HCT116 (cell line): ENCODE measurements at places on chromosomes 7 and 10. TPM values are rescaled to one million over a fixed set of nuclear protein-coding genes. Genes with fewer than 3 reads are reported as not detected.

DNA sequence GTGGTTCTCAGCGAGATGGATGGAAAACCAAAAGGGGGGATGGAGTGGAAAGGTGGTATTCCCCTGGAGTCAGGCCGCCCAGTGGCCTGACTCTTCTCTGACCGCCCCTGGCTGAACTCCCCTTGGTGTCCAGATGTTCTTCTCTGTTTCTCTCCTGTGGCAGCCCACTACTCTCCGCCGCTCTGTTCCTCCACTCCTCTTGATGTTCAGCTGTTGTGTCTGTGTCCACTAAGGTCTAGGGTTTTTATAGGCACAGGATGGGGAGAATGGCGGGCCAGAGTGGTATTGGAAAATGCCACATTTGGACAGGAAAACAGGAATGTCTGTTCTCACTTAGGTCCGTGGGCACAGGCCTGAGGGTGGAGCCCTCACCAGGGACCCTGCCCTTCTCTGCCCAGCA, 954.3 kb upstream of the MBL2 start:
- H3K36me3 ChIP-seq = no peaks in the 10 kb centered on the region
- no peak overlapping the region for H3K27ac ChIP-seq
- no peak overlapping the region for H3K4me3 ChIP-seq
- H3K4me1 ChIP-seq = no peaks in the 10 kb centered on the region

The CADPS2 gene
- 7.5 TPM for total RNA-seq

DNA sequence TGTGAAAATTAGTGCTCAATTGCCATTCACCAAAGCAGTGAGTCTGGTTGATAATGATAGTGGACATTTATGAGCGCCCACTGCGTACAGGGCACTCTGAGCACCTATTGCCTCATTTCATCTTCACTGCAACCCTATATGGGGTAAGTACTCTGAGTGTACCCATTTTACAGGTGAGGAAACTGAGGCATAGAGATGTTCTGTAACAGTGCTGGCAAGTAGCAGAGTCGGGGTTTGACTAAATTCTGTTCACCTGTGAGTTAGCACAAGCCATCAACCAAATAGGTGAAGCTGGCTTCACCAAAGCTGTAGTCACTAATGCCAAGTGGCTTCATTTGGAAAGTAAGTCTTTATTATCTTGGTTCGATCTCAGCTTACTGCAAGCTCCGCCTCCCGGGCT, 135.8 kb downstream of the SPAG6 start:
- no peaks in the 10 kb centered on the region for H3K36me3 ChIP-seq
- H3K4me1 ChIP-seq = peaks cover 10% of the 10 kb centered on the region

The OR2A42 gene
- not detected for total RNA-seq

The AHR gene
- total RNA-seq = 29.7 TPM

DNA sequence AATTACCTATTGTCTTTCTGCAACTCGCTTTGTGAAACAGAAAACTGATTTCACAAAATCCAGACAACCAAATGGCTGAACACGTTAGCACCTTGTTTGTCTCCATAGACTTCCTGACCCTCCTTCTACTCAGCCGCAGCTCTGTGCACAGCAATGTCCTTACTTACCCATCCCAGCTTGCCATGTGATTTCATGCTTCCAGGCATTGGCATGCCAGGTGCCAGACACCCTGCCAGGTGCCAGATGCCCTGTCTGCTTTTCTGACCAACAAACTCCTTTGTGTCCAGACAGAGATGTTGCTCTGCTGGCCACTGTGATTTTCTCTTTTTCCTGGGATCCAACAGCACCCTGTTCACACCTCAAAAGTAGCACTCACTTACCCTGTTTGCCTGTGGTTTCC, 16.1 kb upstream of the FAM170B start:
- no peaks in the 10 kb centered on the region for H3K36me3 ChIP-seq
- no peak overlapping the region for H3K4me3 ChIP-seq
- H3K4me1 ChIP-seq = no peaks in the 10 kb centered on the region
- no peak overlapping the region for H3K27ac ChIP-seq
- DNase-seq = no peak

The FBXO24 gene
- 2.1 TPM for total RNA-seq

The ANKIB1 gene
- total RNA-seq = 41.2 TPM

The CHN2 gene
- 2.1 TPM for total RNA-seq

The UPK3BL1 gene
- 7.1 TPM for total RNA-seq

DNA sequence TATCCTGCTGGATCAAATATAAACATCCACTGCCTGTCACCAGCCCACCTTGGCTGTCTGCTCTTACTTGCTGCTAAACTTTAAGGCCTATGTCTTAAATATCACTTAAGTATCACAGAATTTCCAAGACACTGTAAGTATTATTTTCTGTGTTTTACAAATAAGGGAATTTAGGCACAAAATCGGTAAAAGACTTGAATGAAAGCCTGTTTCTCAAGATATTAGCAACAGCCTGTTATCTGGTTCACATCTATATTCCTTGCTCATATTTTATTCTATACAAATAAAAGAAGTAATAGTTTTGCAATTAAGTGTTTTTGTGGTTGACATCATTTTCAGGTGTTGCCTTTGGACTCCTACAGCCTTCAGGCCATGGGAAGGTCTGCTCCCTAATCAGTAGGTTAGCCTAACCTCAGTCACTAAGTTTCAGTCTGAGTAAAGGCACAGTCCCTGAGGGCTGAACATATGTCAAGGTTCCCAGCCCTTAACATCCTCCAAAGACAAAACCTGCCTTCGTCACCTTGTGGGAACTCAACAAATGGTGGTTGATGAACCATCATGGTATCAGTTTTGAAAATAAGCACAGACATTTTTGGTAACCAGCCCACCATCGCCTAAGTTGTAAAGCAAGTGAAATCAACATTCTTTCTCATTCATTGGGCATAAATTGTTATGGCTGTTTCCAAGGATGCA, 127.1 kb downstream of the CREB5 start:
- H3K27ac ChIP-seq = no peak overlapping the region
- no peak overlapping the region for H3K4me3 ChIP-seq
- no peaks in the 10 kb centered on the region for H3K4me1 ChIP-seq
- H3K36me3 ChIP-seq = no peaks in the 10 kb centered on the region
- peaks cover 87% of the 10 kb centered on the region for H3K27me3 ChIP-seq

The NUTM2E gene
- total RNA-seq = 0.15 TPM

- H3K27me3 ChIP-seq = no peaks in the 10 kb centered on the region
- H3K4me3 ChIP-seq = no peak overlapping the region
- H3K27ac ChIP-seq = no peak overlapping the region
- no peaks in the 10 kb centered on the region for H3K36me3 ChIP-seq
- H3K4me1 ChIP-seq = no peaks in the 10 kb centered on the region
- no peak for DNase-seq
These were observed 1.6 kb downstream of the GPR22 start for GRCh38 chr7:107471292-107472070.

- H3K4me1 ChIP-seq = no peaks in the 10 kb centered on the region
- peaks cover 43% of the 10 kb centered on the region for H3K27me3 ChIP-seq
- H3K27ac ChIP-seq = no peak overlapping the region
- H3K36me3 ChIP-seq = no peaks in the 10 kb centered on the region
These were observed 144.5 kb downstream of the FRMD4A start for GRCh38 chr10:14186245-14186644.

DNA sequence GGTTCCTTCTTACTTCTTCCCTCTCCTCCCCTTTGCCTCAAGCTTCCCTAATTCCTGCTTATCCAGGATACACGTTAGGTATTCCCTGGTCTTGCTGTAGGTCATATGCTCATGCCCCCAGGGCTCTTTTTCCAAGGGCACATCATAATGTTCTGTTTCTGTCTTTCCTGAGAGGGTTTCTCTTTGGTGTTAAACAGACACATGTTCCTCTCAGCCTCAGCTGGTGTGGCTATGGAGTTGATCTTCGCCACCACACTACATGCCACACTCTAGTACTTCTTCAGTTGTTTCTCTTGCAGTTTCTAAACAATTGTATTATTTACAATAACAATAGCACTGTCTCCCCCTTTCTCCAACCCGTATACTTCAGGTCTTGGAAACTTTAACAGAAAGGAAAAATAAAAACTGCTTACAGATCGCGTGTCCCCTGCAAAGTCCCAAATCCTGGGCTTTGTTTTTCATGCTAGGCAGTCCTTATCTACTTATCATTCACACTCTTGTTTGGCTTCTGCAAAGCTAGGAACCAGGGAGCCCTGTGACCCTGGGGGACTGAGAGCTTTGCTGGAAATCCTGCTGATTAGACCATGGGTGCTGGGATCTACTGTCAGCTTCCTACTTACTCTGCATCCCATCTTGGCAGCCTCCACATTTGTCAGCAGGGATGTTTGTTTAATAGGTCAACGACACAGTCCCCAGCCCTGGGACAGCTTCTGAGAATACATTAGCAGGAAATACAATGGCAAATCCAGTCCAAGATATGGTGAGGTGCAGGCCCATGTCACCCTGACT, 193.9 kb upstream of the BMPER start:
- H3K27ac ChIP-seq = no peak overlapping the region
- no peaks in the 10 kb centered on the region for H3K4me1 ChIP-seq
- no peak for DNase-seq

DNA sequence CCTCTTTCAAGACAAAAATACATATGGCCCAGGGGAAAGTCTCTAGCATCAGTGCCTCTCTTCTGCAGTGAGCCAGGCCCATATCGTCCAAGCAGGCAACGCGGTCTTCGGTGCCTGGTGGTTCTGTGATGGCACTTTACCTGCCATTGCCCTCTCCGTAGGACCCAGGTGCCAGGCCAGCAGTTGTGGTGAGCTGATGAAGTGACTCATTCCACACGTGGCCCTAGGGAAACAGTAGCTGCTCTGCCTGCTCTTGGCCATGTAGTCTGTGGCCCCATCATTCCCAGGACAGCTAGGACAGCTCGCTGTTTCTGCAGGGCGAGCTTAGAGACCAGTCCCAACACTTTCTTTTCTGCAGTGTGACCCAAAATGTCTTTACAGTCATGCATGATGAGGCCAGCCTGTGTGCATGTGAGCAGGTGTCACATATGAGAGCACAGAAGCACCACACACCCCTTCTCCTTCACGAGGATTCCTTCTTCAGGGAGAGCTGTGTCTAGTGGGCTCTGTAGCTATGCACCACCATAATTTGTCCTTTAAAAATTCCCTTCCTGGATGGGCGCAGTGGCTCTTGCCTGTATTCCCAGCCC, 39.0 kb downstream of the SVIL start:
- no peak for DNase-seq
- H3K4me1 ChIP-seq = peaks cover 16% of the 10 kb centered on the region
- H3K36me3 ChIP-seq = no peaks in the 10 kb centered on the region
- no peaks in the 10 kb centered on the region for H3K27me3 ChIP-seq

The ZNF107 gene
- 6.2 TPM for total RNA-seq

- H3K4me3 ChIP-seq = no peak overlapping the region
- H3K27ac ChIP-seq = no peak overlapping the region
- no peaks in the 10 kb centered on the region for H3K27me3 ChIP-seq
- H3K4me1 ChIP-seq = no peaks in the 10 kb centered on the region
These were observed 49.9 kb downstream of the NRCAM start for GRCh38 chr7:108406222-108406890.

The ODAD2 gene
- total RNA-seq = 20.4 TPM

DNA sequence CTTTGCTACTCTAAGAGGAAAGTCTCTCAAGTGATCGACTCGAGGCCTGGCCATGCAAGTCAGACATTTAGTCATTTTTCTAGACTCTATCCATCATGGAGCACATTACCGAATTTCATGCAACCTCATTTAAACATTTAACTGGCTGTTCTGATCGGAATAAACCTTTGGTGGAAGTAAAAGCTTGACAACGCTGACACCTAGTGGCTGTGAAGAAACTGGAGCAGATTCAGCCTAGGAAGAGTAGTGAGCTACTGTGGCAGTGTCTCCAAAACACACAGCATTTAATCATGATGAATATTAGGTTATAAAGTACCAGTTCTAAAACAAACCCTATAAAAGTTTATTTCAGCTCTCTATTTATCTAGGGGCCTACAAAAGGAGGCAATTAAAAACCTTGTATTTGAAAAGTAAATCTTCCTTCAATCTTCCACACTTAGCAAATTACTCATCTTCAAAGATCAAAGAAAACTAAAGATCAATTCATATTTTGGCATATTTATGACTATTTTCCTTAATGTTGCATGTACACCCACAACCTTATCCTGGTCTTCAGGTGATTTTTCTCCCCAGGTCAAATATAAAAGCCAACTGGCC, 175.0 kb downstream of the CTNNA3 start:
- H3K4me3 ChIP-seq = no peak overlapping the region
- no peak overlapping the region for H3K27ac ChIP-seq
- DNase-seq = peak; percentile 50
- no peaks in the 10 kb centered on the region for H3K4me1 ChIP-seq
- no peaks in the 10 kb centered on the region for H3K36me3 ChIP-seq

The PNLIP gene
- total RNA-seq = 1.3 TPM

- no peak overlapping the region for H3K4me3 ChIP-seq
- no peak overlapping the region for H3K27ac ChIP-seq
- H3K36me3 ChIP-seq = no peaks in the 10 kb centered on the region
These were observed 21.5 kb downstream of the CH25H start for GRCh38 chr10:89185658-89186057.

- peaks cover 51% of the 10 kb centered on the region for H3K4me1 ChIP-seq
- H3K27me3 ChIP-seq = no peaks in the 10 kb centered on the region
- no peak overlapping the region for H3K4me3 ChIP-seq
- peak overlapping the region; percentile 48; the same call in 1 of the 2 replicates for H3K27ac ChIP-seq
- no peaks in the 10 kb centered on the region for H3K36me3 ChIP-seq
- DNase-seq = peak; percentile 72
These were observed 43.6 kb downstream of the NSUN6 start for GRCh38 chr10:18607503-18608378.

The SEMA3A gene
- total RNA-seq = 14.2 TPM

GRCh38 chr7:144384555-144385245, 18.8 kb downstream of the NOBOX start:
- H3K27me3 ChIP-seq = no peaks in the 10 kb centered on the region
- peak overlapping the region; percentile 19 for H3K4me3 ChIP-seq
- H3K4me1 ChIP-seq = peaks cover 34% of the 10 kb centered on the region
- H3K27ac ChIP-seq = peak overlapping the region; percentile 78

- no peak overlapping the region for H3K4me3 ChIP-seq
- no peaks in the 10 kb centered on the region for H3K27me3 ChIP-seq
- no peak overlapping the region for H3K27ac ChIP-seq
- H3K4me1 ChIP-seq = peaks cover 15% of the 10 kb centered on the region
These were observed 2.2 kb downstream of the ELAPOR2 start for GRCh38 chr7:87057210-87057609.

GRCh38 chr7:128692623-128693270, 20.7 kb downstream of the GARIN1A start:
- H3K27me3 ChIP-seq = no peaks in the 10 kb centered on the region
- no peaks in the 10 kb centered on the region for H3K4me1 ChIP-seq
- no peaks in the 10 kb centered on the region for H3K36me3 ChIP-seq
- no peak overlapping the region for H3K4me3 ChIP-seq

DNA sequence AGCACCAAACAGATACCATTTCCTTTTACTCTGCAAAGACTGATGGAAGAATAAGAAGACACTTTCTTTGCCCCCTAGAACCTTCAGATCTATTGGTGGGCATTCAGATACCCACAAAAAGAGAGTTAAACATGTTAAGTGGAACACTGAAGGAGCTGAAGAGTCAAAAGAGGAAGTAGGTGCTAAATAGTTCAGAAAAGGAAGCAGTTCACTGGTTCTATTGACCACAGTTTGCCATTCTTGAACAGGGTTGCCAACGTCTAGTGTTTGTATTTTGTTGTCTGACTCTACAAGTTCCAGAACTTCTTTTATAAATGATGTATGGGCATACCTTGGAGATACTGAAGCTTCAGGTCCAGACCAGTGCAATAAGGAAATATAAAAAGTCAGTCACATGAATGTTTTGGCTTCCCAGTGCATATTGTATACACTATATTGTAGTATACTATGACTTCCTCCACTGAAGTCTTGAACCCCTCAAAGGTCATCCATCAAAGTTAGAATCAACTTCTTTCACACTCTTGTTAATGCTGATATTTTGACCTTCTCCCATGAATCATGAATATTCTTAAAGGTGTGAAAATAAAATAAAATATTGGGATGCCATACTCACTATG, 47.5 kb upstream of the AGR3 start:
- H3K27ac ChIP-seq = no peak overlapping the region
- no peaks in the 10 kb centered on the region for H3K36me3 ChIP-seq
- H3K4me3 ChIP-seq = no peak overlapping the region
- no peaks in the 10 kb centered on the region for H3K27me3 ChIP-seq
- no peak for DNase-seq
